ENCODE measurements at places on chromosomes 1 and 21.

DNA sequence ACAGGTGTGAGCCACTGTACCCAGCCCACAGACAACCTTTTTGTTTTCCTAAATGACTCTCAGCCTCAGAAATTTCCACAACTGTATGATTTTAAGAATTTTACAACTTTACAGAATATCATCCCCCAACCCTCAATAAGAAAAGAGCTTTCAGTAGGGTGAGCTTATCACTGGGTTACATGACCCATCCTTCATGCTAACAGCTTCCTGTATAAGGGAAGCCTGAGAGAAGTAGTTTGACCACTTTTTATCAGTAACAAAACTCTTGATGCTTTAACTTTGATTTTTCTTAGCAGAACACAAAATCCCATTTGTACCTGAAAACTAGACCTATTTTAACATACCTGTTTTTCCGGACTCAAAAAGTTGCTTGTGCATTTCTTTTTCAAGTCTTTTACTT lies 9.7 kb upstream of the MYBPHL start:
- no peak for DNase-seq

- no peak for DNase-seq
These were observed 138.0 kb downstream of the TRABD2B start for GRCh38 chr1:47859092-47859743.

DNA sequence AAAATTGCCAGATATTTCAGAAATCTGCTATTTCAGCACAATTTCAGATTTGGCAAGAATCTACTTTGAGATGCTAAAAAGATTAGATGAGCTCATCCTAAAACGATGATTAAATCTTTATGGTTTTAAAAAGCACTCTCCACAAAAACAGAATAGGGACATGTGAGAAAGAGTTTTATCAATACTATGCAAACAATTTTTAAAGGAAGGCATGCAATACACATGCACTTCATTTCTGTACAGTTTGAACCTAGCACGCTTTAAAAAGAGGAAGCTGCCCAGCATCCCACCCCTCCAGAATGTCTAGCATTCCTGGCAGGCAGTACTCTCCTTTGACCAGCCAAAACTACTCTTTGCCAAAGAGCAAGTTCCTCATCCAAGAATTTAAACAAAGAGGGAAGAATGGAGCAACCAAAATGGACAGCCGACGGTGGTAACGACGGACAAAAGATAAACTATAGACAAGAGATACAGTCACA lies 1.3 kb downstream of the ARHGAP29 start:
- DNase-seq = no peak

- no peak for DNase-seq
These were observed 211.9 kb upstream of the VAMP3 start for GRCh38 chr1:7558921-7559869.

DNA sequence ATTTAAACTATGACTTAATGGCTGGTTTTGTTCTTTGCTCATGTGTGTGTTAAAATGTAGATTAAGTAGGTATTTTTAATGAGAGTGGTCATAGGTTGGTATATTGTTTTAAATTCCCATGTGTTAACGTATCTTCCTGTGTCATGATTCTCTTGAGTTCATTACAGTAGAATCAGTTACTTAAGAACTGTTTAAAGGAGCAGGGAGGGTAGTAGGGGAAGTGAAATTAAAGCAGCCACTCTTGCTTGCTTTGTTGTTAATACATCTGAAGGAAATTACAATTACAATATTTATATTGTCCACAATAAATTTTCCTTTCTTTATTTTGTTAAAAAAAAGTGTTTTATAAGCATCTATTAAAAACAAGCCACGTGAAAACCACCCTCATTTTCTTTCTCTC lies 119.2 kb upstream of the KIAA1614 start:
- no peak for DNase-seq

- no peak for DNase-seq
These were observed 160.1 kb downstream of the TBX15 start for GRCh38 chr1:118828038-118828437.

DNA sequence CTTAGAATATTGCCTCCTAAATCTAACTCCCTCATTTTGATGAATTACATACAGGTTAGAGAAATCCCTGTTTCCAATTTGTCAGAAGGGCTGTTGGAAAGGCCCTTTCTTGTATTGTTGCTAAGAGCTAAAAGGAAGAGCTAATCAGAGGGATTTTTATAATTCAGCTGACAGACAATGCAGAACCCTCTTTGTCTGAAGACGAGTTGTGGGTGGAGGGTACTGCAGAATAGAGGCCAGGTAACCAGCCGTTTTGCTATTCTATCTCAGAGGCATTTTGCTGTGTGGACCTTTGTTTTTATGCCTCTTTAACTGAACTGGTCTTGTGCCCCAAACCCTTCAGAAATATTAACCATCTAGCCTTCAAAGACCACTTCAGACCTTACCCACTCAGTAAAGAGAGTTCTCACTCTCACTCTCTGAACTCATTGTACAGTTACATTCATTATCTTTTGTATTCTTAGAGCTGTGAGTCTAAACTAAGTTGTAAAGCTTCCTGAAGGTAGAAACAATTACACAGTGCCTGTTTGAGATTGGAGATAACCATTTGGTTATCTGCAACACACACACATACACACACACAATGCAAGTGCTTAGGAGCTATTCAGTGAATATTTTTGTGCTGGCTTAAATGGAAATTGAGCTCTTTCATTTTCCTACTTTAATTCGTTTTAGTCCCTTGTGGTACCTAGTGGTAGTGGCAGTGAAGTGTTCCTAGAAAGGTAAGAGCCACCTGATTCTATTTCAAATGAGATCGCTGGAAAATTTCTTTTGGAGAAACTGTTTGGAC lies 19.7 kb downstream of the KPNA6 start:
- no peak for DNase-seq

DNA sequence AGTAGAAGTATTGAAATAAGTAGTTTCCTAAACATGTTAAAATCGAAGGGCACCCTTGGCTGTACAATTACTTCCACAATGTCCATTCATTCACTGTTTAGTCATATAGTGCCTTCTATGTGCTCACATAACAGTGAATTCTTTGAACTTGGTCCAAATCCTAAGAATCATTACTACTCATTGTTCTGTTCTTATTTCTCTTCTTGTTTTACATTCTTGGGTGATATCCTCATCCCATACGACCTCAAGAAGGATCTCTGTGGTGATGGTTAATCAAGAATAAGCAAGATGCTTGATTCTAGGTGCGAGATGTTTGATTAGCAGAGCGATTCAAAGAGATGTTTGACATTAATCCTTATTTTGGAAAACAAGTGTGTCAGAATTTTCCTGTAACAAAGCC lies 667.4 kb upstream of the ZP4 start:
- DNase-seq = no peak

DNA sequence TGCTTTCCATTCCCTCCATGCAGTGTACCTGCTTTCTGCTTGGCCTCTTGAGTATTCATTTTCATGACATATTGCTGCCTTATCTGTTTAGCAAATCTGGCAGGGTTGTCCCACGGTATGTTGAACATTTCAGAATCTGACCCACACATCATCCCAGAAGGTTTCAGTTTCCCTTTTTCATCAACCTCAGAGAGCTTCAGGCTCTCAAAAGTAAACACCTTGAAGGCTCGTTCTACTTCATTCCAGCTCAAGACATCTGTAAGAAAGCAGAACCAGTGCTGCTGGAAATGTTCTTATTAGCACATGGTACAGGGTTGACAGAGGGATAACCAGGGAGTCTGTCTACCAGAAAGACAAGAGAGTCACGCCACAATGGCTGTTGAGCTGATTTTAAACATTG lies 103.6 kb downstream of the SPAG17 start:
- no peak for DNase-seq

DNA sequence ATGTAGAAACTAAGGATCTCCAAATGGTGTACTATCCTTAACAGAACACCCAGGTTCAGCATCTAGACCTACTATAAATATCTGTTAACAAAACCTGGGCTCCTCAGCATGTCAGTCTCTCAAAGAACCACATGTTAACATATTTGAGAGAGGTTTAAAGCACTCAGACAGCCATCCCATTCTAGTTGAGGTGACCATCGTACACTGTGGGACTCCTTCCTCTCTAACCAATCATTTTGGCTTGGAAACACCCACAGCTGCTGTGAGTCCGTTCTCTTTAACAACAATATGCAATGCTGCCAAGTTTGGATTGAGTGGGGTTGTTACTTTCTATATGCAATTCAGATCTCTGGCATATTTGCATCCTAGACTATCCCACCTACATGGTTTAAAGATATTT lies 105.8 kb downstream of the MRPL39 start:
- no peak for DNase-seq

DNA sequence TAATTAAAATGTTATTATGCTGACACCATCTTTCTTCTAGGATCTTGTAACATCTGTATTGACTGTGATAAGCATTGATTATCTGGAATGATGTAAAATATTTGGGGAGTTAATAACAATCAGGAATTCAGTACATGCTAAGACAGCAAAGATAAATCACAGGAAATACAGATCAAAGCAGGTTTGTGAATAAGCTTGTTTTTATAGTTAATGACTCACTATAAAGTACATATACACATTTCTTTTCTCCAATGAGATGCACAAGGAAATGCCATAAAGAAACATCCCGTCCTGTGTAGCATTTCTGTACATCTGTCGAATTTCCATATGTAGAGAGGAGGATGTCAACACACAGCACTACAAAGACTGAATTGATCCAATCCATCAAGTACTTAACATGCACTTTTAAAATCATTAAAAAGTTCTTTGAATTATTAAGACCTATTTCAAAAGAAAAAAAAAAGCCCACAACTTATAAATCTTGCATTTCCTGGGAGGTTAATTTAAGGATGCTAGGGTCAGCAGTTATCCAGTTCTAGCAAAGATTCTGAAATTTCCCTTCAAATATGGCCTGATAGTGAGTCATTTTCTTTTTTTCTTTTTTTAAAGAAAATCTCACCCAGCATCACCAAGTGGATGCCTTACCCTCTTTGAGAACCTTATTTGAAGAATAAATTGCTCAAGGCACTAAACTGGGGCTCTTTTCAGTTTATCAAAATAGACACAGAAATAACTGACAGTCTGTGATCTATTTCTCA lies 243.2 kb upstream of the NR5A2 start:
- DNase-seq = no peak

DNA sequence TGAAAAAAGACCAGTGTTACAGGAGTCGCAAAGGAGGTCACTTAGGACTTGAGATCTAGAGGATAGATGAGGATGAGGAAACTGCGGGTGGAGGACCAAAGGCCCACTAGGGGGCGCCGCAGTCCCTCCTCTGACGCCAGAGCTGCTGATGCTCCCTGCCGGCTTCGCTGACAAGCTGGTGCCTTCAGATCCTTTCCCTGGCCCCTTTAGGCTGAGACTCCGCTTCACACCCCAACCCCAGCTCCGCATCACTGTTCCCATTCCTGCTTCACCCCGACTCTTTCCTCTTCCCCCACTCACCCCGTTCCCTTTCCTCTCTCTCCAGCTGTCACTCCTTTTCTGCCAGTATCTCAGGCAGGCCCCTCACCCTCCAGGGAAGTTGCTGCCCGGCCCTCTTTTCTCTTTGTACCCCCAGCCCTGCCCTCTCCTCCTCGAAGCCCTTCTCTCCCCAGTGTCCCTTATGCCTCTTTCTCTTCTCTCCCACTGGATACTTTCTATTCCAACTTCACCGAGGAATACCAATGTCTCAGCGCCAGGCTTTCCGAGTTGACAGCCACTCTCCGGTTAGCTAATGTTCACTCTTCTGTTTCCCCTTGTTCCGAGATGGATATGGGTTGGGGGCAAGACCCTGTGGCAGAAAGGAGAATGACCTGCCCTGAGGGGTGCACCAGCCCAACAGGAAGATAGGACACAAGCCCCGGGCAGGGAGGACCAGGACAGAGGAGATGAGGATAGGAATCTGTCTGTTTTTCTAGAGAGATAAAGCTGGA lies 4.5 kb downstream of the KCNJ9 start:
- DNase-seq = no peak

GRCh38 chr1:179066471-179066870 lies 15.4 kb upstream of the TOR3A start:
- no peak for DNase-seq

DNA sequence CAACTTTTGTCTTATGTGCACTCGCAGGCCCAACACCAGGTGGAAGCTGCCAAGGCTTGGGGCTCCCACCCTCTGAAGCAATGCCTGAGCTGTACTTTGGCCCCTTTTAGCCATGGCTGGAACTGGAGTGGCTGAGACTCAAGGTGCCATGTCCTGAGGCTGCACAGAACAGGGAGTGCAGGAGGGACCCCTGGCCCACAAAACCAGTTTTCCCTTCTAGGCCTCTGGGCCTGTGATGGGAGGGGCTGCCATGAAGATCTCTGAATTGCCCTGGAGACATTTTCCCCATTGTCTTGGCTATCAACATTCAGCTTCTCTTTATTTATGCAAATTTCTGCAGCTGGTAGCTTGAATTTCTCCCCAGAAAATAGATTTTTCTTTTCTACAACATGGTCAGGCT lies 57.6 kb downstream of the ROR1 start:
- no peak for DNase-seq

DNA sequence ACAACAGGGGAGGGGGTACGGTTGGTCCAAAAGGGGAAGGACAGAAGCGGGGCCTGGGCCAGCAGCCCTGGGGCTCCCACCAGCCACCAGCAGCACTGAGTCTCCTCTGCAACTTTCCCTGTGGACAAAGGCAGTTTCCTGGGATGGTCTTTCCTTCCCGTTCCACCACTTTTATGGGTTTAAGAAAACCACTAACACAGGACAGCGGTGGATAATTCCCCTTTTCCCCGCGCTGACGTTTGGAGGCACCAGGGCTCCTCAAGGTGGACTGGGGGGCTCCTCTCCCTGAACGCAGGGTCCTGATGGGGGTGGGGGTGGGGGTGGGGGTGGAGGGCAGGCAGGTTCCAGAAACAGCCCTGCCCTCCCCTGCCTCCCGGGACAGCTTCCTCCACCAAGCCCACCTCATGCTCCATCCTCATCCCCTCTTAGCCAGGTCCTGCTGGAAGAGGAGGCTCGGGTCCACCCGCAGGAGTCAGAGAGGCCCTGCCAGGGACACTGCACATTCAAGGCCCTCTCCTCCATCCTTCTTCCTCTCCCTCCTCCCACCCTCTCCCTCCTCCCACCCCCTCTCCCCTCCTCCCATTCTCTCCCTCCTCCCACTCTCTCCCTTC lies 4.8 kb upstream of the COL6A1 start:
- no peak for DNase-seq

DNA sequence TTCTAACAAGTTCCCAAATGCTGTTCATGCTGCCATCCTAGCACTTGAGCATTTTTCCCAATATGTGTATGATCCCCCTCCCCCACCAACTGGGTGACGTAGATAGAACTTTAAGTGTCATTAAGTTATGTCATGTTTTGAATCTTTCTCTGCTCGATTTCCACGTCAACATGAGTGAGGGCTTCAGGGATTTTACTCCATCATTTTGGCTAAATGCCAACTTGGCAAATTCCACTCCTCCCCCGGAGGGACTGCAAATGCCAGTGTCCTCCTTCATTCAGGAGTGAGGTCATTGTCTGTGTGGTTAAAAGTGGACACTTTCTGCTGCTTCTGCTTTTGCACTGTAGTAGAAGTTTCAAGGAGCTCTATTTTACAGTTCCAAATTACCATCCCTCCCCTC lies 201.7 kb downstream of the FGGY start:
- DNase-seq = no peak

- no peak for DNase-seq
These were observed 5.5 kb downstream of the TADA1 start for GRCh38 chr1:166870584-166870983.

- DNase-seq = no peak
These were observed 9.4 kb downstream of the TMEM35B start for GRCh38 chr1:34975771-34976170.

GRCh38 chr1:29081201-29081600 lies 42.5 kb downstream of the TMEM200B start:
- DNase-seq = no peak

GRCh38 chr21:28230559-28230958 lies 762.1 kb downstream of the LTN1 start:
- no peak for DNase-seq

Data from NCI-H1417 treated with DMSO at 0.1 percent for 48 hours (cell line).